Kidney tubule cell (primary cell): ENCODE measurements at places on chromosomes 11 and 22.

GRCh38 chr11:59706518-59707285 is 6.9 kb downstream of the OR10V1 start:
- DNase-seq, result peak; percentile 95

DNA sequence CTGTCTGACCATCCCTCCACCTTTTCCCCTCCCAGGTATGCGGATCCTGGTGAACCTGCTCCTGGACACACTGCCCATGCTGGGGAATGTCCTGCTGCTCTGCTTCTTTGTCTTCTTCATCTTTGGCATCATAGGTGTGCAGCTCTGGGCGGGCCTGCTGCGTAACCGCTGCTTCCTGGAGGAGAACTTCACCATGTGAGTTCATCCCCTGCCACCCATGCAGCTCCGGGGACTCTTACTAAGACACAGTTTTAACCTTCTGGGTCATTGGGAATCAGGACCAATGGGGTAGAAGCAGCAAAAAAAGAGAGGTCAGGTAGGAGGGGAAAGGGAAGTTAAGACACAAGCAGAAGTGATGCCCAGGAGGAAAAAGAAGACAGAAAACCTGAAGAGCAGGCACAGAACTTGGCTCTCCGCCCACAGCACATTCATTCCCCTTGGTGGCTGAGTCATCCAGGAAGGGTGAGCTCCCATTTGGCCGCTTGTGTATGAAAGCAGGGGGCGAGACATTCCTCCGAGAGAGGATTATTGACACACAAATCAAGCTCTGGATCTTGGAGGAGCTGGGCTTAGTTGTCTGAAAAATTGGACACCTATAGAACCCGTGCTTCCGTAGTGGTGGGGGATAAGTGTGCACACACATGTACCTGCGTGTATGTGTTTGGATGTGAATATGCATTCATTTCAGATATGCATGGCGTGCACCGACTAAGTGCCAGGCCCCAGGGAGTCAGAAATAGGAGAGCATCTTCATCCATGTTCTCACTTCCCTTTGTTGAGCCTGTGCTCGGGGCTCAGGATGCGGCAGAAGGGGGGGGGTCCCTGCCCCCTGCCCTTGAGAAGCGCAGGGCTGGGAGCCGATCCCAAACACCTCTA is 64.2 kb downstream of the CACNA1I start:
- peak; percentile 91 for DNase-seq

GRCh38 chr11:76347466-76347865 is 33.5 kb downstream of the THAP12 start:
- no peak for DNase-seq

GRCh38 chr22:40605761-40606160 is 30.8 kb downstream of the MRTFA start:
- DNase-seq, result no peak

DNA sequence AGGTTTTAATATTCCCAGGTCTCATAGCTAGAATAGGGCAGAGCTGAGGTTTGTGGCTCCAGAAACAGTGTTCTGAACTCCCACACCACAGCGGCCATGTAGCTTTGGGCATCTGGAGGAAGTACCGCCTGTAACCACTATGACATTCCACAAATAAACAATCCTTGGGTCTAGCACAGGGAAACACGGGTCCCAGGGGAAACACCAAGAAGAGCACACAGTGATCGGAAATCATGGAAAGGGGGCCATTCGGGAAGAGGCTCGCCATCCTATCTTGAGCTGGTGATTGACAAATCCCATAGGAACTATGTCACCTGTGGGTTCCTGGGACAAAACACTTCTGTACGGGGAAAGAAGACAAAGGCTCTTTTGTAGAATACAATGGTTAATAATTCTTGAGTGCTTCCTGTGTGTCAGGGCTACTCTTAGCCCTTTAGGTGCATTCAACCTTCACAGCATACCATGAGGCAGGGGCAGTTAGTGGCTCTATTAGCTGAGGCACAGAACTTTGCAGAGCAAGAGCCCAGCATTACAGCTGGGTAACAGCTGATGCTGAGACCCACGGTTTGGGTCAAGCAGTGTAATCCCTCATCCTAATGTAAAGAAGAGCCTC is 514.2 kb downstream of the NTM start:
- DNase-seq, result peak; percentile 91

- peak; percentile 41 for DNase-seq
Measured at GRCh38 chr11:68334923-68335322, 22.5 kb downstream of the LRP5 start.

GRCh38 chr11:92810423-92811064 is 158.9 kb upstream of the MTNR1B start:
- no peak for DNase-seq

- no peak for DNase-seq
Measured at GRCh38 chr11:65109231-65110198, 2.2 kb upstream of the TM7SF2 start.

- DNase-seq, result no peak
Measured at GRCh38 chr22:44805711-44806110, 53.3 kb downstream of the ARHGAP8 start.

GRCh38 chr11:47216121-47216798 is 1.5 kb downstream of the DDB2 start:
- peak; percentile 87 for DNase-seq

DNA sequence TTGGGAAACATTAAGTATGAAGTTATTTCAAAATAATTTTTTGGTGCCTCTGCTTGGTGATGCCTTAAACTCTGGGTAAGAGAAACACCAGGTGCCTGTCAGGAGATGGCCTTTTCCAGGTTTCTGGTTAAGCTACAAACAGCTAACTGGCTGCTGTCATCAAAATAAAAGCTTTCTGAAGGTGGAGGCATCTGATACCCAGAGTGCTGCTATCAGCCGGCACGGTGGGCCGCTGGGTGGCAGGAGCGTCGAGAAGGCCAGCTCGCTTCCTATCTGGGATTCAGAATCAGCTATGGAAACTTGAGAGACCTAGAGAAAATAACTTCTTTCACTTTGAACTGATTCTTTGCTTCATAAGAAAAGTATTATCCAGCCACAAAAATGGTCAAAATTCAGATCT is 80.8 kb upstream of the PITPNB start:
- no peak for DNase-seq

DNA sequence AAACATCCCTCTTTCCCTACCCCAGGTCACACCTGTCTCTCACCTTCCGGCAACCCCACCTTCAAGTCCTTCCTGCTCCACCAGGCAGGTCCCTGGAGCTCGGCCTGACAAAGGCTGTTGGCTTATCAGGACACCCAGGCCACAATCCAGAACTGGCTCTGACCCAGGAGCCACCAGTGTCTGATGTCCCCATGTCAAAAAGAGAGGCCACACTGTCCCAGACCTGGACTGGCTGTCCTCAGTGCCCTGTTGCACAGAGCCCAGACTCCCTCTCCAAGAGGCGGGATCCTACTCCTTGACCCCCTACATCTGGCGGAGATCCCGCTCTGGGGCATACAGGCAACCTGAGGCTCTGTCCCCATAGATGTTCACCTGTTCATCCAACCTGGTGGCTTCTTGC is 116.0 kb downstream of the MN1 start:
- no peak for DNase-seq

DNA sequence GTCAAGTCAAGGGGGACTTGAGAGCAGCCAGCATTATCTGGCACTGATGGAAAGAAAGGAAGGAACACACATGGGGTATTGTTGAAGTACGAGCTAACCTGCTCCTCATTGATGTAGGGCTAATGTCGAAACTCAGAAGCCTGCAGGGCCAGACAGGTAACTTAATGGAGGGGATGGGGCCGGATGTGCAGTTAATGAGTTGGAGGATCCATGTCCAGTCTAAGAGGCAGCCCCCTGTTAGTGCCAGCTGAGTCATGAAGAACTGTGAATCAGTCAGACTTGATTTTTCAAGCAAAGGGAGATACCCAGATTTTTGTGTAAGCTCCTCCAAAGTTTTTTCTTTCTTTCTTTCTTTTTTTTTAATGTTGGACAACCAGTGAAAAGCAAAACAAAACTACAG is 65.6 kb downstream of the CECR2 start:
- DNase-seq, result peak; percentile 25

DNA sequence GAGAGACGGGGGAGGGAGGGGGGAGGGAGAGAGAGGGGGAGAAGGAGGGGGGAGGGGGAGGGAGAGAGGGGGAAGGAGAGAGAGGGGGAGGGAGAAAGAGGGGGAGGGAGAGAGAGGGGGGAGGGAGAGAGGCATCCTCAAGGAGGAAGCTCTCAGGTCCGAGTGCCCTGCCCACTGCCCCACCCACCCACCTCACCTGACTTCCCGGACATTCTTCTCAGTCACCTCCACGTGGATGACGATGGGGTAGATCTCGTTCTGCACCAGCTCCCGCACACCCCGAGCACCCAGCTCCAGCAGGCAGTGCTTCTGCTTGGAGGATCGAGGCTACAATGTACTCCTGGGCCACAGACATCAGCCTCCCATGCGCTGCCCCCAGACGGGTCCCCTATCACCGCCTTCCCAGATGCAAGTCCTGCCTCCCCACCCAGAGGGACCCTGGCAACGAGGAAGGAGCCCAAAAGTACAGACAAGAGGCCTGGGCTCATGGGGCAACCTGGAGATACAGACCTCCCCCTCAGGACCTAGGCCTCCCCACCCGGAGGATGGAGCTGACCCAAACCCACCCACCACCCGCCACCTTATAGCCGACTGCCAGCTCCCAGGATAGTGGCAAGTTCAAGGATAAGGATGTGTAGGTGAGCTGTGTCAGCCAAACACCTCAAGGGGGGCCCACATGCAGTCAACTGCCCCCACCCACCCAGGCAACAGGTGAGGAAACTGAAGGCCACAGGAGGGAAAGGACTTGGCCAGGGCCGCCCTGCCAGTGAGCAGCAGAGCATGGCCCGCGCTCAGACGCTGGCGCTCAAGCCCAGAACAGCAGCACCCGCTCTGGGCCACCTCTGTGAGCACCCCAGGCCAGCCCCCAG is 5.6 kb upstream of the MFNG start:
- DNase-seq, result peak; percentile 34

DNA sequence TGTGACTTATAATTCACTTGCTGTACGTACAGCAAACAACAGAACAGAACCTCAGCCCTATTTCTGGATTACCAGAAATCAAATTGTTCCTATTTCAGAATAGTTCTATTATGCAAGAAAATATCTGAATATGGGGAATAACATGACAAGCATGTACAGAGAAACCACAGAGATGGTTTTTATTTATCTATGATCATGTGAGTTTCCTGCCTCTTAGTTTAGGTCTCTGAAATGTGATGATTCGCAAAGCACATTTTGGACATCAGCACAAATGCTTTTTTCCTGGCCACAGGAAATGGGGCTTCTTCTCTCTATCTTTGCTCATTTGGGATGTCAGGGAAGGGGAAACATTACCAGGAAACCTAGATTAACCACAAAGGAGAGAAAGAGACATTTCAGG is 266.7 kb upstream of the CTSC start:
- peak; percentile 12 for DNase-seq

GRCh38 chr11:114197799-114198500 is 98.2 kb upstream of the NNMT start:
- DNase-seq, result peak; percentile 56

DNA sequence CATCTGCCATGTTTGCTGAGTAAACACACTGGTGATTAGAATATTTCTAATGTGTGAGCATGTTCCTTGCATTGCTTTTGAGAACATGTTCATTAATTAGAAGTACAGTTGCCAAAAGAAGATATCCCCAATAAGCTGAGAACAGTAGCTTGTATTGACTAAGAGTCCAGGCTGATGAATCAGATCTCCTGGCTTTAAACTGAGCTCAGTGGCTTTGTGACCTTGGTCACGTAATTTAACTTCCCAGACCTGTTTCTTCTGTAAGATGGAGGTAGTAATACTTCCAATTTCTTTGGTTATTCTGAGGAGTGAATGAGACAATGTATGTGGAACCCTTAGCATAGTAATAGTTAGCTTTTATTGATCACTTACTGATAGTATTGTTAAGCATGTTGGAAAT is 61.9 kb downstream of the CYB5R2 start:
- no peak for DNase-seq

GRCh38 chr11:130300567-130300966 is 14.2 kb downstream of the ZBTB44 start:
- no peak for DNase-seq

- DNase-seq, result no peak
Measured at GRCh38 chr11:114090976-114091375, 31.5 kb downstream of the ZBTB16 start.

DNA sequence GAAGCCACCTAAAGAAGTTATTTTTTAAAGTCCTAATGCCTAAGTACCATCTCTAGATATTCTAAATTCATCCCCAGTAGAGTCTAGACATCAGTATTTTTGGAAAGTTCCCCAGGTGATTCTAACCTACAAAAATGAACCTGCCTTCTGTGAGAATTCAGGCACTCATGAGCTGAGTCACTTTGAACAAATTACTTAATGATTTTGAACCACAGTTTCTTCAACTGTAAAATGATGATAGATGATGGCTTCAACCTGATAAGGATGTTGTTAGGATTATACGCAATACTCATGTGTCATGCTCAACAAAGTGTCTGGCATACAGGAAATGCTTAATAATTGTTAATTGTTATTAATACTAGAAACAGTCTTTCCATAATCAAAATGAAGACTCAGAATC is 82.8 kb upstream of the OR5AK2 start:
- peak; percentile 12 for DNase-seq

GRCh38 chr11:45166604-45166897 is 20.1 kb downstream of the PRDM11 start:
- no peak for DNase-seq

DNA sequence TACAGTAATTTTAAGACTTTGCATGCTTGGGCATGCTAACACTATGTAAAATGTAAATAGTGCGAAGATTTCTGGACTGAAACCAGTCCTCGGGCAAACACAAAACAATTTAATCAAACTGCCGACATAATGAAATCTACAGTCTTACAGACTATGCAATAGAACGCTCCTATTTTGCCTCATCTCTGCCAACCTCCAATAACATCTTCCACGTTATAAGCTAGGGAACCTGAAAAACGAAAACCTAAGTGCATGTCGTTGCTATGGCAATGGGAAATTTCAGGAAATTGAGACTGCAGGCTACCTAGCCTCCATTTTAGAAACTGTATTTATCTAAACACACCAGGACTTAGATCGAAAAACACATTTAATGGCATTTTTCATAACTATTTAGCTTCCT is 1.1 kb downstream of the CSTF3 start:
- DNase-seq, result peak; percentile 50

DNA sequence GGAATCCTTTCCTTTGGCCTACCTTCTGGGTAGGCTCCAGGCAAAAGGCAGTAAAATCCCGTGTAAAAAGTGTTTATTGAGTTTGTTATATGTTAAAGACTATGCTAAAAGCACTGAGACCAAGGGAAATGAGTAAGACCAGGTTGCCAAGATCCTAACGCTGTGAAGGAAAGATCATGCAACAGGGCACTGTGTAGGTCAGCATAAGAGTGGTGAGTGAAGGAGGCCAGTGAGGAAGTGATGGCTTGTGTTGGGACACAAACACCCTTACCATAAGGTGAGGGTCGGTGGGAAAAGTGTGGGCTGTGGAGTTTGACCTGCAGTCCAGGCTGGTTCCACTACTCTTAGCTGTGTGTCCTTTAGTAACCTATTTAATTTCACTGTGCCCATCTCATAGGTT is 202.1 kb downstream of the DBX1 start:
- DNase-seq, result no peak

DNA sequence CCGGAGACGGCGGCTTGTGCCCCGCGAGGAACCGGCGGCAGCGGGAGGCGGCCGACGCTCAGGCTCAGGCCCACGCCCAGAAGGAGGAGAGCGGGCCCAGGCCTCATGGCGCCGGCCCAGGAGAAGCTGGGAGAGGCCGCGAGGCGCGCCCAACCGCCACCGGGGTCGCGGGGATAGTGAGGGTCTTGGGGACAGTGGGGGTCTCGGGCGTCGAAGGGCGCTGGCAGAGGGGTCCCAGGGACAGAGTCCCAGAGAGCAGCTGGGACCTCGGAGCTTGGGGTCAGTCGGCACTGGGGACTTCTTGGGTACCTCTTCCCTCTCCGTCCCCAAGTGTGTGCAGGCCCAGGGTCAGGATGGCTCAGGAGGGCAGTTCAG is at the start of gene PKDREJ:
PKDREJ (minus strand) TSS at position 128 of the 375 bp plus-strand sequence; CDS start at position 107, 21 bp downstream.
- DNase-seq, result no peak

- DNase-seq, result peak; percentile 56
Measured at GRCh38 chr11:36155770-36156160, 133.5 kb downstream of the COMMD9 start.
